ENCODE measurements at places on chromosomes 2 and 18.

DNA sequence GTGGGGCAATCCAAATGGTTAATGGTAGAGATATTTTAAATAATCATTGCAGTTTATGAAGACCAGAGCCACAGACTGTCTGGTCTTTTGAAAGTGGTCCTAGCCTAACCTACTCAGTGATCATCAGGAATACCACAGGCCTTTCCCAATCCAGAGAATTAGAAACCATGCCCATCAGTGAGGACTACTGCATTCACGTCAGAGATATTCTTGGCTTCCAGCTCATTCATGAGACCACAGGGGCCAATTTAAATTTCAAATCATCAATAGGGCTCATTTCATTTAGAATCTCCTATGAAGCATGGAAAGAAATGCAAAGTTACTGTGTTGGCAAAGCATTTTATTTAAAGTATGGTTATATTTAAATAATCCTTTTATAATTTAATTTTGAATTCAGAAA, 362.3 kb upstream of the KCNJ3 start:
- no peak for DNase-seq

GRCh38 chr2:46615555-46615954, 136.2 kb downstream of the TMEM247 start:
- DNase-seq: no peak

- DNase-seq: no peak
Observed at GRCh38 chr2:113123726-113124125, 3.7 kb upstream of the IL1RN start.

- DNase-seq: no peak
Observed at GRCh38 chr2:54455563-54456361, at the start of gene SPTBN1. TSS of gene SPTBN1 (plus strand) at chr2:54456327. CDS start at chr2:54526419, 70,092 bp downstream.

DNA sequence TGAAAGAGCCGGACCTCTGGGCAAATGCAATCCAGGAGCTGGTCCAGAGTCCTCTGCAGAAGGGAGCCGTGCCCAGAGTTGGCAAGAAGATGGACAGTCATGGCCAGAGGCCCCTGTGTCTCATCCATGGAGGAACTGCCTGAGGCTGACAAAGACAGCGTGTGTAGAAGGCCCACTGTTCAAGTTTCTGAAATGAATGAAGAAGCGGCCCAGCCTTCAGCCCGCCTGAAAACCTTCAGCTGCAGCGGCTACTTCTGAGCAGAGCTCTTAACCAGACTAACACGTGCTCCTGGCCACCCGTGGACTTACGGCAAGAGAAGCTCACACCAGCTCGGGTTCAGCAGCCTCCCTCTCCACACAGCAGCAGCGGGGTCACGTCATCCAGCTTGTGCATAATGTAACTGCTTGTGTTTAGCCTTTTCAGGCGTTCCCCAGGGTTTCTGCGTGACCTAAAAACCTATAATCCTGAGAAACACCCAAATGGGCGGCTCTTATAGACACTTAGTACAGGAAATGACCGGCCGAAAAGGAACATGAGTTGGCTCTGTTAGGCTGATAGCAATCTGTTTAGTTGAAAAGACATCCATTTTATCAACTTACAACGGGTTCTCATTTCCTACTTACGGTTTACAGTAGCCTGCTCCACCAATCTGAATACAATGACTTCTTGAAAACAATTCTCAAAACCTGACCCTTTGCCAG, at the start of gene FAM124B:
TSS of gene FAM124B (minus strand) at position 467 of the 702 bp plus-strand sequence. CDS start at position 128, 339 bp downstream.
- no peak for DNase-seq

DNA sequence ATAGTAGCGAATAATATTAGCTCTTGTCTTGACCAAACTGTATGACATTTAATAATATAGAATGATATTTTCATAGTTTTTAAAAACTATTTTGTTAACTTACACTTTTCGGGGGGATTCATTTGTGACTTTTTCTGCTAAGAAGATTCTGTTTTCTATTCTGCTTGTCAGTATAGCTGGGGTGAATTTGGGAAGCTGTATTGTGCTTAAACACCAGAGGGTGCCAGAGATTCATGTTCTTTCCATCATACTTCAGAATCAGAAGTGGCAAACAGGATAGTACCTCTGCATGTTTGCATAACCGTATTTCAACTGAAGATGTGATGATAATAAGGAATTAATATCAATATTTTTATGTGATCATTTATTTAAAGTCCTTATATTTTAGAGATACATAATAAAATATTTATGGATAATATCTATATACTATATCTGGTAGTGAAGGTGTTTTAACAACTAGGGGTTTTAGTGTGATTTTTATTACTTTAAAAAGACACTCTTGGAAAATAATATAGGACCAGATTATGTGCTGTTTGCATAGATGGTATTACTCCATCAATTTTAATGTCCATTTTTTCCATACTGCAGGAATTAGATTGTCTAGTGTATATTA, 81.0 kb downstream of the TAF4B start:
- peak; percentile 5 for DNase-seq

GRCh38 chr18:55351980-55352714, 235.8 kb downstream of the TCF4 start:
- DNase-seq: no peak

DNA sequence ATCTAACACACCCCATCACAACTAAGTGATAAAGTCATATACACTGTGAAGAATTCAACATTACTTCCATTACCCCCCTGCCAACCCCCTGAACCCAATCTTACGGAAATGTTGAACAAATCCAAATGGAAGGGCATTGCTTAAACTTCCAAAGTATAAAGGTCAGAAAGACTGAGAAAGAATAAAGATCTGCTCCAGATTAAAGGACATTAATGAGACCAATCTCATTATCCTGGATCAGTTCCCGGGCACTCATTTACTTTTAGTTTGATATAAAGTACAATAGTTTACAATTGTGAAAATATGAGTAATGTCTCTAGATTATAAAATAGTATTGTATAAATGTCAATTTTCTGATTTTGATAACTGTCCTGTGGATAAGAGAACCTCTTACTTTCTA, 229.4 kb downstream of the PID1 start:
- no peak for DNase-seq

DNA sequence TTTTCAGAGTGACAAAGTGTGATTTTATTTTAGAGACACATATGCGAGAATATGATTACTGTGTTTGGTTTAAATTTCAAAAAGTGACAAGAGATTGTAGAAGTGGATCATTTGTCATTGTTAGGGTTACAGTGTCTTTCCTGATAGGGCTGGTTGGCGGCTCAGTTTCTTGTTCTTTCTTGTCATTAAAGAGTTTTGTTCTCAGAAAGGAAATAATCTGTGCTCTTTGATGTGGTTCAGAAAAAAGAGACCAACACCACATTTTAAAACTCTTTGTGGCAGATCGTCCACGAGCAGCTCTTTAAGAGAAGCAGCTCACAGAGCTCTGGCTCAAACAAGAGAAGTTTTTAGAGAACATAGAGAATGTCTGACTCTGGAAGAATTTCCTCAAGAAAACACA, 45.6 kb upstream of the ZNF532 start:
- DNase-seq: no peak

- no peak for DNase-seq
Observed at GRCh38 chr2:196187898-196188458, 16.6 kb upstream of the STK17B start.

GRCh38 chr2:183093857-183094657, 15.5 kb downstream of the DUSP19 start:
- DNase-seq: no peak

- DNase-seq: no peak
Observed at GRCh38 chr2:187774551-187775071, 220.4 kb upstream of the TFPI start.

GRCh38 chr18:29181151-29181901, 1004.4 kb upstream of the CDH2 start:
- DNase-seq: no peak

DNA sequence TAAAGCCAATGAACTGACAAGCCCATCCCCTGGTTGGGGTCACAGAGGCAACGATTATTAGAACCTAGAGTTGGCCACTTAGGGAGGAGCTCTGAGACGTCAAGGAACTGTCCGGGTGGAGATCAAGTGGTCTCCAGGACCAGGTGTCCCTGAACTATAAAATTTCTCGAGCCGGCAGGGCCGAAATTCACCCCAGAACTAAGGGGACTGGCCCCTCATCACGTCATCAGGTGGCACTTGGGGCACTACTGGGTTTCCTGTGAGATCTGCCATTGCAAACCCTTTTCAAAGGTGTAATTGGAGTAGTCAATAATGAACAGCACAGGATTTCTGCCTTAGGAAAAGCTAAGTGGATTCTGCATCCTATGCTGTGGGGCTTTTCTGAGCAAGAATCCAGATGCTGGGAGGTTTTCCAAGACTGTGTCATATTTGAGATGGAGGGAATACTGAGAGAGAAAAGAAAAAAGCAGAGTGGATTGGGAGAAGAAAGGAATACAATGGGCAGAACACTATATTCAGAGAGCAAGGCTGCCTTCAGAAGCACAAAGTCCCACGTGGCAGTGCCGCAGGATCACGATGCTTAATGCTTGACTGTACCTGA, 113.6 kb downstream of the ALPK2 start:
- DNase-seq: no peak

DNA sequence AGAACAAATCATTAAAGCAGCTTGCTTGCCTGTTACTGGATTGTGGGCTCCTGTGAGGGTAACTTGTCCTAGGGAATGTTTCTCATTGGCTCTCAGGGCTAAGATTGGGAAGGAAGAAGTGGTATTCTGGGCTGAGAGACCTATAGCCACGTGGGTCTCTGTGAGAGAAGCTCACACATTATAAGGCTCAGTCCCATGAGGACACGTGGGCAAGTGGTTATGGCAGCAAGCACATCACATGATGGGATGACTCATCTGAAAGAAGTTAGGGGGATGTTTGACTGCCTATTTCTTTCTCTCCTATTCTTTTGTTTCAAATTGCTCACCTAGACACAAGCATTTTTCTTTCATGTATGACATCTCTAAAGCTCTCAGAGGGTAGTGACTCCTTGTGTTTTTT, 418.0 kb upstream of the ST6GAL2 start:
- no peak for DNase-seq

DNA sequence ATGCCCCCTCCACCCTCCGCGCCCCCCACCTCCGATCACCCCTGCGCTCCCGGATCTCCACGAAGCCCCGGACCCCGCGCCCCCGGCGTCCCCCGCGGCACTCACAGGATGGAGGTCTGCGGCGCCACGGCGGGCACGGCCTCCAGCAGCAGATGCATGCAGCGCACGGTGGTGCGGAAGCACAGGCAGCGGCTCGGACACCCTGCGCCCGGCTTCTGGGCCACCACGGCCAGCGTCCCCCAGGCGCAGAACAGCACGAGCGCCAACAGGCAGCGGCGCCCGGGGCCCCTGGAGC, 217 bp downstream of the PXDN start:
- no peak for DNase-seq

DNA sequence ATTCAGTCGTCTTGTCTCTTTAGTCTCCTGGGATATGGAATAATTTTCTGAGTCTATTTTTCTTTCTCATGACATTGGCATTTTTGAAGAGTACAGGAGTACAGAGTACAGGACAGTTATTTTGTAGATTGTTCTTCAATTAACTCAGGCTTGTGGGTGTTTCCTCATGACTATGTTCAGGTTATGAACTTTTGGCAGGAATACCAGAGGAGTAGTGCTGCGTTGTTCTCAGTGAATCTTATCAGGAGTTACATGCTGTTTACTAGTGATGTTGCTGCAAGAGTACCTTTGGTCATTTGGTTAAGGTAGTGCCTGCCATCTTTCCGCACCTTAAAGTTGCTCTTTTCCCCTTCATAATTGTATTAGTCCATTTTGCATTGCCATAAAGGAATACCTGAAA, 41.3 kb upstream of the AGFG1 start:
- no peak for DNase-seq

- DNase-seq: no peak
Observed at GRCh38 chr2:72127401-72128058, 20.1 kb downstream of the CYP26B1 start.

DNA sequence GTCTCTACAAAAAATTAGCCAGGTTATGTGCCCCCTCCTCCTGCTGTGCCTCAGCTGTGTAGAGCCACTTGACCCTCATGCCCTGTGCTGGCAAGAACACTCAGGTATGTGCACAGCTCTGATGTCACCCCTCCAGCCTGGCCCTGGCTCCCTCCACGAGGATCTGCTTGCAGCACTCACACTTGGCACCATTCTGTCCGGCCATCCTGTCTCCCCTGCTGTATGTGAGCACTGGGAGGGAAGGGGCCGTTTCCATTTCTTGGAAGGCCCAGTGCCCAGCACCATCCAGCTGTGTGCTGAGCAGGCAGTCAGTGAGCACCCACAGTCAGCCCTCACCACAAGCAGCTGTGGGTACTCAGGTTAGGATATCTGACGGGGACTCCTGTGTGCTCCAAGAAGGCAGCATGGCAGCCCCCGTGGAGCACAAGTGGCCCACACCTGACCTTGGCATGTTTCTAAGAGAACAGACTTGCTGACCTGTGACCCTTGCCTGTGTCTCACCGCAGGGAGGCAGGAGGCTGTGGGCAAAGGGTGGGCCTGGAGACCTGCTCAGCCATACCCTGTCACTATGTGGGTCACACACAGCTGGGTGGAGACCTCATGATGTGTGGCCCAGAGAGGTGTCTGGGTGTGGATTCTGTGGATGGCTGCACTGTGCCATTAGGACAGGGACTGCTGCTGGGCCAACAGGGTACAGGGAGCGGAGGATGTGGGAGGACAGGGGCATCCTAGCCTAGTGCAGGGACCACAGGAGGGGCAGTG, 31.5 kb downstream of the USP34 start:
- DNase-seq: no peak

DNA sequence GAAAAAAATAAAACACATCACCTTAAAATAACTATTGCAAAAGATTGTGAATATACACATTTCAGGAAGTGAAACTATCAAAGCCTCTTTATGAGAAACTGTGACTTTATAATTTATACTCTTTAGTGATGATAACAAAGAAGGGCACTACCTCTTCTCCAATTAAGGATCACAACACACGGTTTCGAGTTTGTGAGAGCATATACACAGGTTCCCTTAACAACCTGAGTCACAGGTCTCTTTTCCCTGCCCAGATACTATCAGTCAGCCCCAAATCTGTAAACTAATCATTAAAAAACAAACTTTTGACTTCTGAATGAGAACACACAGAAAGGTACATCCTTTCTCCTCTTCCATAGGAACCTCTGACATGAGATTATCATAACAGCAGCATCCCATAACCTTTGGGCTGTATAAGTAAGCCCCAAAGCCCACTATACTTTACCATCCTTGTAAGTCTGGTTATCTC, 44.9 kb downstream of the PTPN2 start:
- no peak for DNase-seq

- DNase-seq: no peak
Observed at GRCh38 chr2:151338115-151338514, 19.3 kb upstream of the TNFAIP6 start.

GRCh38 chr2:231295363-231295655, 96.9 kb downstream of the ARMC9 start:
- no peak for DNase-seq

DNA sequence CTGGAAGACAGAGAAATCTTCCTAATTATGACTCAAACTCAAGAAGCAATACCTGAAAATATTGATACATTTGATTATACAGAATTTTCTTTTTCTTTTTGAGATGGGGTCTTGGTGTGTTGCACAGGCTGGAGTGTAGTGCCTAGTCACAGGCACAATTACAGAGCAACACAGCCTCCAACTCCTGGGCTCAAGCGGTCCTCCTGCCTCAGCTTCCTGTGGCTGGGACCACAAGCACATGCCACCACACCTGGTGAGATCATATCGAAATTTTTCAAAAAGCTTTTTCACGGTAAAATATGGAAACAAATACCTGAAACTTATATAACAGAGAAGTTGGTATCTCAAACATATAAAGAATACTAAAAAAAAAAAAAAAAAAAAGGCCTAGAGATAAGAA, 27.9 kb downstream of the TGFBRAP1 start:
- no peak for DNase-seq

GRCh38 chr18:11987527-11987926, 6.2 kb downstream of the IMPA2 start:
- DNase-seq: no peak
